NCI-H2081 treated with DMSO at 0.1 percent for 48 hours (cell line): ENCODE measurements at places on chromosomes 13 and 19.

GRCh38 chr13:59452189-59452890, 711.4 kb downstream of the DIAPH3 start:
- DNase-seq: peak; percentile 28

DNA sequence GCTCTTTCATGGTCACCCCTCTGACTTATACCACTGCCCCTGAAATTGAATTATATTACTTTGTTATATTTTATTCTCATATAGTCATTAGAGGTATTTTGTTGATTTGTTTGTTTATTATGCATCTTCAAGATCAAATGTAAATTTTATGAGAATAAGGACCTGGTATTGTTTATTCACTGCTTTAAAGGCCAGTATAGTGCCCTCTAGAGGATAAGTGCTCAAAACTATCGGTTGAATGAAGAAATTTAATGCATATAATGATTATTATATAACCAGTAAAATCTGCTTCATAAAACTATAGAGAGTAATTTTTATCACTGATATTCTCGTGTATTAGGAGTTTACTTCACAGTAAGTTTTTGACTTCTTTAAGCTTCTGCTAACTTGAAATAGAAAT, 1401.9 kb downstream of the SLITRK1 start:
- no peak for DNase-seq

DNA sequence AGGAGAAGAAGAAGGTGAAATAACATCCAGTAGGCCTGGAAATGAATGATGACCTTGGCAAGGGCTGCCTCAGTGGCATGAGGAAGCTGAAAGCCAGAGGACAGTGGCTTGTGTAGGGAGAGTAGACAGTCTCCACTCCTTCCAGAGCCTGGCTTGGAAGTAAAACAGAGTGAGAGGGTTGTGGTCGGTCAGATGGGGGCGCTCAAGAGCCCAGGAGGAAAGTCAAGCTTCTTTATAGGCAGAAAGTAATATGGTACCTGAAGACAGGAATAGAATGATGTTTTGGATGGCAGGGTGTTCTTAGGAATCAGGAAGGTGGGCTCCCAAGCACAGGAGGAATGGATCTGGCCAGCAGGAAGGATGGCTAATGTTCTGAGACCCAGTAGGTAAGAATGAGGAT, 75.1 kb upstream of the TSC22D1 start:
- DNase-seq: no peak

- no peak for DNase-seq
Measured at GRCh38 chr19:41000310-41000737, 9.2 kb downstream of the CYP2B6 start.

DNA sequence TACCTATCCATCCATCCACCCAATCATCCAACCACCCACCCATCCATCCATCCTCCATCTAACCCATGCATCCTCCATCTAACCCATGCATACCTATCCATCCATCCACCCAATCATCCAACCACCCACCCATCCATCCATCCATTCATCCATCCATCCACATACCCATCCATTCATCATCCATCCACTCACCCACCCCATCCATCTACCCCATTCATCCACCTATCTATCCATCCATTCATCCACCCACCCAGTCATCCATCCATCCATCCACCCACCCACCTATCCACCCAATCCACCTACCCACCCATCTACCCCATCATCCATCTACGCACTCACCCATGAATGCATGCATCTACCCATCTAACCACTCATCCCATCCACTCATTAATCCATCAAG, 6.6 kb downstream of the MICOS13 start:
- DNase-seq: no peak

DNA sequence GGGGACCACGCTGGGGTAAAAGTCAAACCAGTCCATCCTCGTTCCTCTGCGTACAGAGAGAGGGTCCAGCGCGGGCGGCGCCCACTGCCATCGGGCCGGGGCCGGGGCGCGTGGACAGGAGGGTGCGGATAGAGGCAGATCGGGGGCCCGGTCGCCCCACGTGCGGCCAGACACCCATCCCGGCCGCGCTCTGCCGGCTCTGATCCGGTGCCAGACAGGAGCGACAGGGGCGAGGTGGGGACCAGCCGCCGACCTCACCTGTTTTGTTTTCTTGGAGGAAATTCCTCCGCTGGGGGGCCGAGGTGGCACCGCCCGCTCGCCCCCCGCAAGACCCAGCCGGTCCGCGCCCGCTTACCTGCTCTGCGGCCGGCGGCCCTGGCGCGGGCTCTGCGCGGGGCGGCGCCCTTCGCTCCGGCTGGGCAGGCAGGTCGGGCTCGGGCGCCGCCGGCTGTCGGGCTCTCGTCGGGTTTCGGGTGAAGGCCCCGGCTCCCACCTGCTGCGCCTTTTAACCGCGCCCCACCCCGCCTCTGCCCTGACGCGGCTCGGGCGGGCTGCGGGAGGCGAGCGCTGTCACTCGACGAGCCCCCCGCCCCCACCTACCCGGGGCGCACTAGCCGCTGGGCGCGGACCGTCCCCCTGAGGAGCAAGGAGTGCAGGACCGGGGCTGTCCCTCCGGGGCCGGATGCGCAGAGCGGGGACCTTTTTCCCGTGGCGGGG, at the start of gene GJB6:
Gene GJB6, minus strand, starts transcription at position 481 of the 717 bp plus-strand sequence. CDS start 8,839 bp downstream, outside the sequence.
- DNase-seq: no peak

- DNase-seq: no peak
Measured at GRCh38 chr19:7706188-7706954, 4.4 kb upstream of the FCER2 start.

- no peak for DNase-seq
Measured at GRCh38 chr13:40352380-40352778, 314.1 kb downstream of the FOXO1 start.

- DNase-seq: no peak
Measured at GRCh38 chr19:16446724-16447368, 24.9 kb downstream of the EPS15L1 start.

- no peak for DNase-seq
Measured at GRCh38 chr19:35776102-35776788, 881 bp downstream of the ARHGAP33 start.

DNA sequence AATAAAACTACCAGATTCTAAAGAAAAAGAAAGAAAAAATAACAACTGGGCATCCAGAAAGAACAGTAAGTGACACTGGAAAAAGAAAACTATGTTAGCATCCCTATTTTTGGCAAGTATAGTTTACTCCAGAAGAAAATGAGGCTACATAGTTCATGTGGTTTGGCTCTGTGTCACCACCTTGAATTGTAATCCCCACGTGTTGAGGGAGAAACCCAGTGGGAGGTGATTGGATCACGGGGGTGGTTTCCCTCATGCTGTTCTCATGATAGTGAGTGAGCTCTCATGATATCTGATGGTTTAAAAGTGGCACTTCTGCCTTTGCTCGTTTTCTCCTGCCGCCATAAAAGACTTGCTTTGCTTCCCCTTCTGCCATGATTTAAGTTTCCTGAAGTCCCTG, 76.9 kb downstream of the ITGBL1 start:
- no peak for DNase-seq

- no peak for DNase-seq
Measured at GRCh38 chr19:51695088-51695487, 2.0 kb downstream of the SPACA6 start.

DNA sequence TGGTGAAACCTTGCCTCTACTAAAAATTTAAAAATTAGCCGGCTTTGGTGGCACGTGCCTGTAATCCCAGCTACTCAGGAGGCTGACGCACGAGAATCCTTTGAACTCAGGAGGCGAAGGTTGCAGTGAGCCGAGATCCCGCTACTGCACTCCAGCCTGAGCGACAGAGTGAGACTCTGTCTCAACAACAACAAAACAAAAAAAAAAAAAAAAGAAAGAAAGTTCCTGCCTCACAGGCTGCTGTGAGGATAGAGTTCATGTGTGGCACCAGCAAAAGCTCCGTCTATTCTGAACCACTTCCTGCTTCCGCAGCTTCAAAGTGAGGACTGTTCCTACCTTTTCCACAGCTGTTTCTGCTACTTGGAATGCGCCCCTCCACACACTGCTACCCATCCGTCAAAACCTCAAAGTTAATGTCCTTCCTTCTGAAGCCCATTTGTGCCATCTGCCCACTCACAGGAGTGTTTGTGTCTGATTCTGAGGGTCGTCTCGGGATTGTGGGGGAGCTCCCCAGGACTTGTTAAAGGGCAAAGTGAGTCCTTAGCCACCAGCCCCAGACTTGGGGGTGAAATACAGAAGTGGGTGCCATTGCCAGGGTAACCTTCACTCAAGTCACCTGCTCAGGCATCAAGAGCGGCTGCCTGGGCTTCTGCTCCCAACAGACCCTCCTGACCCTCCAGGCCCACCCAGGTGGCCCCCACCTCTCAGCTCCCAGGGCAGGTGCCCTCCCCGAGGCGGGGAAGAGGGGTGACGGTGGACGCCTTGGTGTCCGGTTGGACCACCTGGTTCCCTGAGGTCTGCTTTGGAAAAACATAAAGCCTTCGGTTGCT, 2.9 kb downstream of the MFSD12 start:
- DNase-seq: no peak

DNA sequence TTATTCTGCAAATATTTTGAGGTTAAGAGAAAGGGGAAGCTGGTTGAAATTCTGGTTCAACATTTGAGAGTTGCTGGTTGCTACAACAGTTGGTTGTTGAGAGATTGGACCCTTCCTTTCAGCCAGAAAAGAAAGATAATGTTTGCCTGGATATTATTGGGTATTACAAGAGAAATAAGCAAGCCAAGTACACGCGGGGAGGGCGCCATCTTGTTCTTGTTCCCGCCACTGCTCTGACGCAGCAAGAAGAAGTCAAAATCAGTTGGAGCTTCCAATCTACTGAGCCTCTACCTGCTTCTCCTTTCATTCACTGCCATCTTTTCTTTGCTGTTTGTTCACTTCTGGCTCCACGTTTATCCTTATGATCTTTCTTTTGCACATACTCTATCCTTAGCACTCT, 18.4 kb downstream of the BSPH1 start:
- no peak for DNase-seq

- DNase-seq: no peak
Measured at GRCh38 chr13:80684217-80684991, 343.5 kb upstream of the SPRY2 start.

- no peak for DNase-seq
Measured at GRCh38 chr19:10431943-10432735, 11.8 kb downstream of the PDE4A start.

DNA sequence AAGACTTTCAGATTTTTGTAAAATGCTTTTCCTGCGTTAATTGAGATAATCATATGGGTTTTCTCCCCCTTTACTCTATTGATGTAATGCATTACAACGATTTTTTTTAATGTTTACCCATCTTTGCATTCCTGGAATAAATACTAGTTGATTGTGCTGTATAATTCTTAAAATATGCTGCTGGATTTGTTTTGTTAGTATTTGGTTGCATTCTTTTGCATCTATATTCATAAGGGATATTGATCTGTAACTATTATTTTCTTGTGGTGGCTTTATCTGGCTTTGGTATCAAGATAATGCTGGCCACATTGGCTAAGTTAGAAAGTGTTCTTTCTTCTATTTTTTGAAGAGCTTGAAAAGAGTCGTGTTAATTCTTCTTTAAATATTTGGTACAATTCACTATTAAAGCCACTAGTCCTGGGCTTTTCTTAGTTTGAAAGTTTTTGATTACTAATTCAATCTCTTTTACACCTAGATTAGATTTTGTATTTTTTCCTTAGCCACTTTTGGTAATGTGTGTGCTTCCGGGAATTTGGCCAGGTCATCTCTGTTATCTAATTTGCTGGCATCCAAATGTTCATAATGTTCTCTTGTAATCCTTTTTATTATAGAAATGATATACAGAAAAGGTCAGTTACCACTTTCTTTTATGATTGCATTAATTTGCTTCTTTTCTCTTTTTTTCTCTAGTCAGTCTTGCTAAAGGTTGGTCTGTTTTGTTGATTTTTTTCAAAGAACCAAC, 29.8 kb downstream of the KL start:
- no peak for DNase-seq

DNA sequence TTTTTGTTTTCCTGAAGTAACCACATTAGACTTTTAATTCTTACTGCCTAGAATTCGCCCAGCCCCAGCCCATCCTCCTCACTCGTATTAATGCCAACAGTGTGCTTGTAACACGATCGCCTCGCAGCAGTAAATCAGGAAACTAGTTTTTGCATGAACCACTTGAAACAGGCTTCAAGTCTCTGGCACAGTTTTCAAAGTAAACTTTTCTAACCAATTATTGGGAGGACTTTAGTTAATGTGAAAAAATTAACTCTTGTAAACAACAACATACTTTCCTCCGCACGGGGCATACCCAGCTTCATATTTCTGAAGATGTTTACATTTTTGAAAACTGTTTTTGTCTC, 39.2 kb downstream of the TNFRSF19 start:
- DNase-seq: no peak

- no peak for DNase-seq
Measured at GRCh38 chr19:17220207-17220758, 5.1 kb downstream of the USE1 start.

- no peak for DNase-seq
Measured at GRCh38 chr13:111255228-111255790, 65.1 kb upstream of the TEX29 start.

GRCh38 chr19:16285769-16286498, 38.7 kb upstream of the KLF2 start:
- DNase-seq: peak; percentile 53

DNA sequence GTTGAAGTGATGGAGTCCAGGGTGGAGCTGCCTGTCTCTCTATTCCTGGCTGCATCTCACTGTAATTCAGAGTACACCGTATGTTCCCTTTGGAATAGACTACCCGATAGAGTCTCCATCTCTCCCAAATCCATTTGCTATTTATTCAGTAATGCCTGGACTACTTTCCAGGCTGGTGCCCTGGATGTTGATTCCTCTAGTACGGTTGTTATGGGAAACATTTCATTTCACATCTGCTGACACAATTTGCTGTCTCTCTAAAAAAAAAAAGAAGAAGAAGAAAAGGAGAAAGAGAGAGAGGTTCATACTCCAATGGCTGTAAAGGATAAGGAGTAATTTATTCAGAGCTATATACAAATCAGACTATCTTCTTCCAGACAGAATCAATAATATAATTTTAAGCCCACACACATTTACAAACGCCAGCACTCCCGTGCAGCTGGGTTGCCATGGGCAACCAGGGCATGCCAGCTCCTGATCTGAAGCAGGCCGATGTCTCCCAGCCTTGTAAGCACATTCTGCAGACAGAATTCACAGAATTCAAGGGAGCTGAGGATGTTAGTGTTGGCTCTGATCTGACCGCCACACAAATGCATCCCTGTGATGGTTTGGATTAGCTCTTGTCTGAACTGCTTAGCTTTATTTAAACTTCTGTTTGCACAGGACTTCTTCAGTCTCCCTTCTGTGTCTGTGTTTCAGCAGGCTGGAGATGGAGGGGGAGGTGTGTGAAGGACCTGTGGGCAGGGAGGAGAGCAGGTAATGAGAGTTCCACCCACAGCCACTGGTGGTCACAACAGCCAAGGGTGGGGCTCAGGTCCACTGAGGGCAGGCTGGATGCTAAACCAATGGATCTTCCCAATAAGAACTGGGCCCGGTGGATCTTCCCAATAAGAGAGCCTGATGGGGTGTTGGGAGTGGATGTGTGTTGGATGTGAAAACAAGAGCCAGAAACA, 66.0 kb downstream of the TEX26 start:
- DNase-seq: no peak
